ENCODE measurements at places on chromosomes 16 and 17.
A peak's percentile ranks its signal among the peaks of the same experiment; 100 is the strongest.

DNA sequence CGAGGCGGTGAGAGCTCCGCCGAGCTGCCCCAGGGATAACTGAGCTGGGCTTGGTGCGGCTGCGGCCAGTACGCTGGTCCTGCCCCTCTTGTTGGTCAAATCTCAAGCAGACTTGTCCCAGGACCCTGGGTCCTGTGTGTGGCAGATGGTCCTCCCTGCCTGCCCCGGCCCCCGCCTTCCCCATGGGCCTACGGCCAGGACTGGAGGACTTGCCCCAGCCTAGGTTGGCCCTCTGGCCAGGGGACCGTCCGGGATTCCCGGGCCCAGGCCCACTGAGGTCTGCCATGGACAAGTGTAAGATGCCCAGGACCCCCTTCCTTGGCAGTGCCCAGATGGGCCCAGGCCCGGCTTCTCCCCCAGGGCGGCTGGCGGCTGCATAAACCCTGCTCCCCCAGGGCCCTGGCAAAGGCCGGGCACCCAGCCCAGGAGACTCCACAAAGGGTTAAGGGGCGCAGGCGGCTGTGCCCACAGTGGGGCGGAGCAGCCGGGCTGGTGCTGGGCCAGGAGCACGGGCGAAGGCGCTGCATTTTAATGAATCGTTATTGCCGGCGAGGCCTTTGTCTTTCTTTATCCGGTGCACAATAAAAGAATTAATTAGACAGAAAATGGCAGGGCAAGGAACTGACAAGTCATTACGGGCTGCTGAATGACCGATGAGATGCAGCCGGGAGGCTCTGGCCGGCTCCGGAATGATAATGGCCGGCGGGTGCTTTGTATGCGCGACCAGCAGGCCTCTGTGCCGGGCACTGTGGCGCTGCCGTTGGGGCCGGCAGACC, 9.1 kb downstream of the SOX8 start:
- DNase-seq: no peak

GRCh38 chr17:50867363-50868139, 1.4 kb upstream of the TOB1 start:
- DNase-seq: peak; percentile 90

- DNase-seq: no peak
Observed at GRCh38 chr16:79845033-79845733, 244.6 kb upstream of the MAF start.

- DNase-seq: no peak
Observed at GRCh38 chr17:1197379-1197778, 17.6 kb upstream of the ABR start.

- no peak for DNase-seq
Observed at GRCh38 chr17:75442168-75443103, 14.0 kb upstream of the TMEM94 start.

DNA sequence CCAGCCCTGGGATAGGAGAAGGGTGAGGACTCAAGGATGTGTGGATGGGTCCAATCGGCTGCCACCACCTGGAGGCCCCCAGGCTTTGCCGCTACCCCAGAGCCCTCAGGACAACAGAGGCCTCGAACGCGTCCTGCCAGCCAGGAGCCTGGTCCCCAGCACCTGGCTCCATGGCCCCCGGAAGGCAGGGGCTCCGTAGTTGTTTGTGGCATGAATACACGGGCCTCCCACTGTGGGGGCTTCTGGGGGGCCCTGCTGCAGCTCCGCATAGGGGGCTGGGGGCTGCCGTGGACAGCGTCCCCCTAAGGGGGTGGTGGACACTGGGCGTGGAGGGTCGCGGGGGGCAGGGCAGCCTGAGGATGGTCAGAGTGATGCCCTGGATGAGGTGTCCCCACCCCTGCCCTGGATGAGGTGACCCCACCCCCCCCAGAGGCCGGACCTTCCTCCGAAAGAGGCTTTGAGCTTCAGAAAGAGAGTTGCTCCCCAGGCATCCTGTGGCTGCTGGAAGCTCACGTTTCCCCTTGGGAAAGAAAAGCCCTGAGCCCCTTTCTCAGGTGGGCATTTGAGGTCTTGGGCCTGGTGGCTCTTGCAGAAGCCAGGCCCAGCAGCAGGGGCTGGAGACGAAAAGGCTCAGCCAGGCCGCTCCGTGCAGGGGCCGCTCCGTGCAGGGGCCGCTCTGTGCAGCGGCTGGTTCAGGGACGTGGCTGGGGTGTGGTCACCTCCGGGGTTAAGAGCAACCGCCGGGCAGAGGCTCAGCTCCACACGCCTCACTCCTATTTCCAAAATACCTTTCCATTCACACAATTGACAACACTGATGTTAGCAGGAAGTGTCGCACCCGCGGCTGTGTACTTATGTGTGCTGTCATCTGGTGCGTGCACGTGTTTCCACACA, 40.3 kb upstream of the GNG13 start:
- no peak for DNase-seq

DNA sequence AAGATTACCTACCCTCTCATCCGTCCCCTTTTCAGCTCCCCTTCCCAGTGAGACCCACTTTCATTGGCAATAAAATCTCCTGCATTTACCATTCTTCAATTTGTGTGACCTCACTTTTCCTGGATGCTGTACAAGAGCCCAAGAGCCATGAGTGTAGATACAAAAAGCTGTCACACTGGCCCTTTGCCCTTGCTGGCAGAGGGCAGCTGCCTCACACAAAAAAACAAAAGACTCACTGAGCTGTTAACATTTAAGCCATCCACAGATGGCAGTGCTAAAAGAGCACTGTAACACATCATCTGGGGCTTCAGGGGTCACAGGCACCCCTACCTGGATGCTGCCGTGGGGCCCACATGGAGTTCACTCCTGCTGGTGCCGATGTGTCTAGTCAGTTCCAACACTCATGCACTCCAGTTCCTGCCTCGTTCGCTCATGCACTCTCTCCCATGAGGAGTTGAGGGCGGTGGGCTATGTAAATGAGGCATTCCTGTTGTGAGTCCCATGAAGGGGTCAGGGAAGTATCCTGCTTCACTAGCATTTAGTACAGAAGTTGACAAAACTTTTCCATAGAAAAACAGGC, 123.1 kb downstream of the CA10 start:
- no peak for DNase-seq

- no peak for DNase-seq
Observed at GRCh38 chr16:50313596-50314478, 47.5 kb downstream of the ADCY7 start.

- DNase-seq: no peak
Observed at GRCh38 chr16:22989598-22989997, 159.7 kb downstream of the USP31 start.

- DNase-seq: peak; percentile 65
Observed at GRCh38 chr16:12340151-12340733, 363.7 kb downstream of the SNX29 start.

DNA sequence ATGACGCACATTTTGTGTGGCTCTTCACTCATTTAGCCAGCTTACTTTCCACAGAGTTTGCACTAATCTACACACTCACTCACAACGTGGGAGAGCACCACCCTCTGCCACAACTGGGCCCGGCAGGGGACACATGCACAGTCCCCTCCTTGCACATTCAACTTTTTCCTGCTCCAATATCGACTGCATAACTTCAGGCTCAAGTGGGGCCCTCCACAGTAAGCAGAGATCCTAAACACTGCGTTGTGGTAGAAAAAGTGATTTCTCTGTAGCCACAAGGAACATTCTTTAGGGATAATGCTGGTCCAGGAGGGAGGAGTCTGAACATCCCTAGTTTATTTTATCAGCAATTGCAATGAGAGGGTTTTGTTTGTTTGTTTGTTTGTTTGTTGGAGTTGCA, 40.0 kb downstream of the MRPS23 start:
- DNase-seq: no peak

GRCh38 chr16:24816688-24817087, 29.1 kb upstream of the SLC5A11 start:
- no peak for DNase-seq

GRCh38 chr16:24617502-24617901, 78.1 kb downstream of the RBBP6 start:
- no peak for DNase-seq

DNA sequence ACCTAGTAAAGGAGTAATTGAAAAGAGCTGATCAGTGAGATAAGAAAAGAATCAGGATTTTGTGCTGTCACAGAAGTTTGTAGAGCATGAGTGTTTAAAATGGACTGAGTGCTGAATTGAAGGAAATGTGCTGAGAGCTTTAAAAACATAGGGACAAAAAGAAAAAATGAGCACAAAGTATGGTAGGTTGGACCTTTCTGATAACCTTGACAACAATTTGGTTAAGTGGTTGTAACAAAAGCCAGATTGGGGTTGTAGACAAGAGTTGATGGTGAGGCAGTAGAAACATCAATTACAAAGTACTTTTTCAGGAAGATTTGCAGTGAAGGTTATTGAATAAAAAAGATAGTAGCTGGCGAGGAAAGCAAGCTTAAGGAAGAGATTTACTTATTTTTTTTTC, 674.7 kb upstream of the KIF2B start:
- no peak for DNase-seq

- DNase-seq: no peak
Observed at GRCh38 chr17:49963626-49964302, 5.2 kb upstream of the DLX4 start.

GRCh38 chr17:80160536-80160935, 9.3 kb upstream of the CARD14 start:
- DNase-seq: no peak

DNA sequence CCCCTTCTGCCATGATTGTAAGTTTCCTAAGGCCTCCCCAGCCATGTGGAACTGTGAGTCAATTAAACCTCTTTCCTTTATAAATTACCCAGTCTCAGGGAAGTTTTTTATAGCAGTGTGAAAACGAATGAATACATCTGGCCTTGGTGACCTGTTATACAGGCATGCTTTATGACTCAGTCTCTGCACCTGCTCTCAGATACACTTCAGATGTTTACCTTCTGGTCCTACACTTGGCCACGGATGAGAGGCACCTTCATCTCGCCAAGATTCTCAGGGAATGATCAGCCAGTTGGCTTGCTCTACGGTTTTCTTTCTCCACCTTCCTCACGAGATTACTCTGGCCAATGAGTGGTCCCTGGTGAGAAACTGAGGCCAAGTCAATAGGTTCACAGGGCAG, 304.7 kb downstream of the CA10 start:
- DNase-seq: no peak

- no peak for DNase-seq
Observed at GRCh38 chr16:47599512-47599911, 138.4 kb downstream of the PHKB start.

- no peak for DNase-seq
Observed at GRCh38 chr16:75296606-75297005, 45.2 kb upstream of the BCAR1 start.

DNA sequence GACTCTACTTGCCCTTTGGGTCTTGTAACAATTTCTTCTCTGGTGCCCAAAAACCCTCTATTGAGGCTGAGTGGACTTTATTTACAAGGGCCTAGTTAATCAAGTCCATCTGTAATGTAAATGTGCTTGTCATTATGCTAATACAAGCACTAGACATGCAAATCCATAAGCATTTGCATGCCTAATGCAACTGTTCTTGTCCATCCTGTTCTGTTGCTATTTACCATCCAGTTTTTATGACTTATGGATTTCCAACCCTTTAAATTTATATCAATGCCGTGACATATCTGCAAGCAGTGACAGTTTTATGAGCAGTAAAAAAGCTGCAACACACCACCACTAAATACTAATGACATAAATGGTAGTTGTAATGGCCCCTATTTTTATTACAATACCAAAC, 33.4 kb downstream of the CBLN1 start:
- DNase-seq: no peak

DNA sequence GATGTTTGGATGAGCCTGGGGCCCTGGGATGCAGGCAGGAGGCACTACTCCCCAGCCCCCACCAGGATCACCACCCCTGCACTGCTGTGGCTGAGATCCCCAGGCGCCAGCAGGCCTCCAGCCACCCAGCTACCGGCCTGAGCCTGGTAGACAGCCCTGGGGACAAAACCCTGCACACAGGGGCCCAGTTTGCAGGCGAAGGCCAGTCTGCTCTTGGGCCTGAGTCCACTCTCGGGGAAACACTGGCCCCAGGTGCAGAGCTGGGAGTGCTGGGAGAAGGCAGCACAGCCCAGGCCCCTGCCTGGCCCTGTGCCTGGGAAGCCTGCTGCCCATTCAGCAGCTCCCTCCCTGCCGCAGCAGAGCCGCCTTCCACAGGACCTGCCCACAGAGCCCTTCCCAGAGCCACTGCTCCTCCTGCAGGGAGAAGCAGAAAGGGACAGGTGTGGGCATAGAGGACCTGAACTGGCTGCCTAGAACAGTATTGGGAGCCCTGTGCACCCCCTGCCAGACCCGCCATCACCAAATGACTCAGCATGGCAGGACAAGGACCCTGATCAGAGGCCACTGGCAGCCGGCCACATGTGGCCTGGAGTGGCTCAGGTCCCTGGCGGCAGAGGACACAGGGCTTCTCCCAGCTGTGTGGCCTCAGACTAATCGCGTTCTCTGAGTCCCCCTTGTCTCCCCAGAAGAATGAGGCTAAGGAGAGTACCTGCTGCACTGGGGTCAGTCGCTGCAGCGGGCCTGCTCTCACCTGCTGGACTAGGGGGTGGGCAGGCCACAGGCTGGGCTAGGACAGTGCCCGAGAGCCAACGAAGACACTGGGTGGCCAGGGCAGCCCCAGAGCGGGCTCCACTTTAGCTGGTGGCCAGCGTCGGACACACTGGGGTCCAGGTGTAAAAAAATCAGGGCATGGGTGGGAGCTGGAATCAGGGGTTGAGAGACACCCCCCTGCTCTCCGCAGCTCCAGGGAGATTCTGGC, 10.7 kb downstream of the MSRB1 start:
- DNase-seq: no peak

DNA sequence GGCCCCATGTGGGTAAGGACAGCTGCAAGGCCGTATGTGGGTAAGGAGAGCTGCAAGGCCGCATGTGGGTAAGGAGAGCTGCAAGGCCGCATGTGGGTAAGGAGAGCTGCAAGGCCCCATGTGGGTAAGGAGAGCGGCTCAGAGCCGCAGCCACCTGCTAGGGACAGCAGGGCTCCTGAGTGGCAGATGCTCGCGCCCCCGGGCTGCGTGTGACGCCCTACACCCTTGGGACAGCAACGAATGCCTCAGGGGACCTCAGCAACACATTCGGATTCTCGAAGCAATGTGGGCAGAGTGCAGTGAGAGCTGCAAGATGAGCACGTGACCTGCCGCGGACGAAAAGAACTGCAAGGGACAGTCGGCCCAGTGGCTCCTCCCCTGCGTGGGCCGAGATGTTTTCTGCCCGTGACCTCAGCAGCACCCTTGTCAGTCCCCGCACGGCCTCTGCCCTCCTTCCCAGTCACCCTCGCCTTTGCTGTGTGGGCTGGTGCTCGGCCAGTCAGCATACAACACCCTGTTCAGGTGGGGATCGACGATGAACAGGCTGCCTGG, 9.6 kb upstream of the SLC38A8 start:
- no peak for DNase-seq

GRCh38 chr17:62780951-62781350, 27.2 kb downstream of the MARCHF10 start:
- DNase-seq: no peak

GRCh38 chr16:46711106-46712058, 21.9 kb downstream of the ORC6 start:
- no peak for DNase-seq

GRCh38 chr17:51640108-51640622, 379.8 kb downstream of the UTP18 start:
- DNase-seq: no peak

GRCh38 chr16:29813644-29814562, 1.9 kb downstream of the PRRT2 start:
- no peak for DNase-seq

- no peak for DNase-seq
Observed at GRCh38 chr17:17020821-17021193, 21.4 kb upstream of the MPRIP start.

- DNase-seq: no peak
Observed at GRCh38 chr16:82195917-82196494, 26.0 kb upstream of the MPHOSPH6 start.
